ENCODE measurements at places on chromosomes 7 and 10.

DNA sequence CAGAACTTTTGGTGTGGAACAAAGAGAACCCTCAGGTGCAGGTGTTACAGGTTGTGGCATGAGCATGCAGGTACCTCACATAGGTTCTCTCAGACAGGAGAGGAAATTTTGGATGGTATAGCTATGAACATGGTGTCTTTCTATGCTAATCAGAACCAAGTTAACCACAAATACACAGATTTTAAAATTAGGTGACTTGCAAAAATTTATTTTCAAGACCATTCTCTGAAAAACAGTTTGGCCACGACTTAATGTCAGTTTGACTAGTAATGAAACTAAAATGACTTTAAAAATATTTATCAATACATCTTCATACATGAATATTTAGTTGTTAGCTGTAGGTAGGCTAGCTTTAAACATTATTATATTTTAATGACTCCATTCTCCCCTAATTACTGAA is 129.6 kb downstream of the SRI start:
- DNase-seq = no peak

DNA sequence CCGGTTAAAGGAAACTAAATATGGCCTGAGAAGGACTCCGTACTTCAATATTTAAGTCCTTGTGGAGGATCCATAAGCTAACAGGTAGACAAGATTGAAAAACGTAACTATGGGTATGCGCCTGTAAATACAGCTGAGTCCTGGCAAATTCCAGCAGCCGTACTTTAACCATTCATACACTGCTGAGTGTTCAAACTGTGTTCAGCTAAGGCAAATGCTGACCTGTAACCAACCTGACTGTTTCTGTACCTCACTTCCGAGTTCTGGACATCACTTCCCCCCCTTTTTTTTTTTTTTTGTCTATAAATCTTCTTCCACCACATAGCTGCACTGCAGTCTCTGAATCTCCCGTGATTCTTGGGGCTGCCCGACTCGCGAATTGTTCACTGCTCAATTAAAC is 69.1 kb downstream of the SRPK2 start:
- DNase-seq = no peak

DNA sequence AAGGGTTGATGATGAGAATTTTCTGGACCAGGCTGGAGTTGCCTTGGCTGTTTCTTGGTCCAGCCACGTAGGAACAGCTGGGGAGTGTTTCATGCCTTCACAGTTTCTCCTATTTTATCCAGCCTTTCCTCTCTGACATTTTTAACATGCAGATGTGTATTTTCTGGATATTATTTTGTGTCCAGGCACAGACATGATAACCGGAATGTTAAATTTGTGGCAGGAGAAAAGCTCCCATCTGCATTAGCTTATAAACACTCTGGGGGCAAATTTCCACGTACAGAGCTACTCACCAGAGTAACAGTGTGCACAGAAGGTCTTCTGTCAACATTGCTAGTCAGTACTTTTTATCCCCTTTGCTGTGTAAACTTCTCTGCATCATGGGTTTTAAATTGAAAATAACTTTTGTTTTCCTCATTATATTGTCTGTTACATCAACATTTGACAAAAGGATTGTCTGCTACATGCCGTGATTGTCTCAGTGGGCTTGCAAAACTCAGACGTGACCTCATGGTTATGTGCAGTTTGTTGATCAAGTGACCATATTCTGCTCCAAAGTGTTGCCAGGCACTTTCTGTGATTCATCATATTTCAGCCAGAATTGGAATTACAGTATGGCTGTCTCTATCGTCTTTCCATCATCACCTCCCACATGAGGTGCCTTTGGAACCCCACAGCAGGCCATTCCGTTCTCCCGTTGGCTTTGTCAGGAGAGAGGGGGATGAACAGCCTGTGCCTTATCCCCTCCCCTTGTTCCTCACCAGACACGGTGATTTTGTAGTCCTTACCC is 41.4 kb downstream of the INSYN2A start:
- no peak for DNase-seq

DNA sequence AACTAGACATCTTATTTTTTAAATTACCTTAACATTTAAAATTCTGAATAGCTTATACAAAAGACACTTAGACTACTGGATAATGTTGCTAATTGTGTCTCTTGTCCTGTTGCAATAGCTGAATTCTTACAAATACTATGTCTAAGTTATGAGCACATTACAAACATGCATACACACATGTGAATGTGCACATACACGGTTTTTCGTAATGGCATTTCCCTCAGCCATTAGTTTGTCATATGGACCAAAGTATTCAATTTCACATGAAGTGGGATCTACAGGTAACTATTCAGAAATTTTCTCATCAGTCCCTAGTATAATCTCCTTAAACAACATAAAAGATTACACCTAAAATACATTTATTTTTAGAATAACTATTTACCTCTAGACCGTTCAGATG is 178.6 kb upstream of the BET1 start:
- no peak for DNase-seq

DNA sequence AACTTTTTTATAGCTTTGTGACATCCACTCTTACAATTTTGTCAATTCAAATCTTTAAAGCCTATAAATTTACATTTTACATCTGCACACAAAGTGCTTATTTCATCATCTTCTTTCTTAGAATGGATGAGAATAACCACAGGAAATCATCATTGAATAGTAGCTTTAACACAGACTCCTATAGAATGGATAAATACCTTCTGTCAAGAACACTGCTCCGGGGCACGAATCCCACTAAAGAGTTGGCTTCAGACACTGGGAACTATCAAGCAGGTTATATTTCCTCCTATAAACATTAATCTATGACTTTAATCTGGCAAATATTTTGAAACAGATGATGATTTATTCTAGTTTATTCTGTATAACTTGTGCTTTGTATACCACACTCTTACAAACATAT is 269.7 kb upstream of the TPK1 start:
- DNase-seq = no peak

- no peak for DNase-seq
Measured at GRCh38 chr10:8752146-8752843, 697.8 kb downstream of the GATA3 start.

- DNase-seq = no peak
Measured at GRCh38 chr7:30093420-30093952, 41.3 kb upstream of the MTURN start.

- no peak for DNase-seq
Measured at GRCh38 chr10:71394926-71395562, 1.7 kb upstream of the CDH23 start.

DNA sequence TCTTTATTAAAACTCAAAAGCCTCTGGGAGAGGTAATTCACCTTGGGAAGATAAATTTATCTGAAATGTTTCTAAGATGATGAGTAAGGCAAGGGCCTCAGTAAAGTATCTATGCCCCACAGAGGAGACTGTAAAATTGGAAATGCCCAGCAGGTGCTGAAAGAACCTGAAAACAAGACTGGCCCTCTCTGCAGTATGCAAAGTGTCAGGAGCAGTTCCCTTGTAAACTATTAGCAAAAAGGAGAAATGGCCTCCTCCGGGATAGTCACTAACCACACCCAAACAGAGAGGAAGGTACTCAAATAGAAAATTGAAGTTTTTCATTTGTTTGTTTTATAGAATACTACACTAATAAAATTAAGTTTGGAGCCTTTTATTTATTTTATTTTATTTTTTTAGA is 81.2 kb downstream of the FZD1 start:
- no peak for DNase-seq

GRCh38 chr7:132112657-132113056 is 463.6 kb downstream of the PLXNA4 start:
- no peak for DNase-seq

DNA sequence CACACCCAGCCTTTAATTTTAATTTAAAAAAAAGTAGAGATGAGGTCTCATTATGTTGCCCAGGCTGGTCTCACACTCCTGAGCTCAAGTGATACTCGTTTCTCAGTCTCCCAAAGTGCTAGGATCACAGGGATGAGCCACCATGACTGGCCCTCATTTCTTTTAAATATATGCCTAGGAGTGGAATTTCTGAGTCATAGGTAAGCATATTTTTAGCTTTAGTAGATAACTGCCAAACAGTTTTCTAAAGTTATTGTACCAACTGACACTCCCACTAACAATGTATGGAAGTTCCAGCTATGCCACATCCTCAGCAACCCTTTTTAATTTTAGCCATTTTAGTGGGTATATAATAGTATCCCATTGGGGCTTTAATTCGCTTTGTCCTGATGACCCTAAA is 13.8 kb upstream of the PPIF start:
- peak; percentile 20 for DNase-seq

DNA sequence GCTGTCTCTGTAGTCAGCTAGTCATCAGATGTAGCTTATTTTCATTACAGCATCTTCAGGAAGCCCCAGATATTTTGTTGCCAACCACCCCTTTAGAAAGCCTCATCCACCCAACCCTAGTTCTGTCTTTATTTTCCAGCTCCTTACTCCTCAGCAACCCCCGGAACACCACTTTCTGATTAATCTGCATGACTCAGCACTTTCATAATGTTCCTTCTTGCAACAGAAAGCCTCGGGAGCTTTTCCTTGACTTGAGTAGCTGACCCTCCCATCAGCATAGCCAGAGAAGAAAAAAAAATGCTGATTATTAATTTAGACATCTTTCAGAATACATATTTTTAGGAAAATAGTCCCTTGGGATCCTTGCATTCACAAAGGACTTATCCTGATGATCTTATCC is 244.0 kb upstream of the CXCL12 start:
- DNase-seq = peak; percentile 82

- DNase-seq = no peak
Measured at GRCh38 chr7:38942431-38943051, 33.5 kb upstream of the VPS41 start.

DNA sequence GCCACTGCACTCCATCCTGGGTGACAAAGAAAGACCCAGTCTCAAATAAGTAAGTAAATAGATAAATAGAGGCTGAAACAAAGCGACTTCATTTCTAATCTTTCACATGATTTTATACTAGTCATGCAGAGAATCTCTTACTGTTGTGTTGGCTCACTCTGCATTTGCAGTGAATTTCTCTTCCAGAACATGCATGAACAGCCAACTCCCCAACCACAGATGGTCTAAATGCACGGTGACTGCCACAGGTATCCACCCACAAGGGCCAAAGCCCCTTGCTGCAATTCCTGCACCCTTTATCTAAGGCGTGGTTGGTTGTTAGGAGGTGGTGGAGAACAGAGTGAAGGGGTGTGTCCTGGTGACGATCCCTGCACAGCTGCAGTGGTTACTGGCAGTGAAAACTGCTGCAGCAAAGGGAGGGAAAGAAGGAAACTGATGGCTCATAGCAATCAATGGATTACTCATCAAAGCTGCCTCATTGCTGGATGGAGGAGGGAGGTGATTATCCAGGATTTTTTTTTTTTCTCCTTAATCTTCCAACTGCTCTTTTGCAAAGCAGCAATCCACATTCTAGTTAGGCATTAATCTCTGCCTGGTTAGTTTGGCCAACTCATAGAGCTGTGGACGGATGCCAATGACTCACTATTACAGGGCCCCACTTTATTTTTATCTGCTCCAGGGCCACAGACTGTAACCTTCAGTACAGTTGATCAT is 50.6 kb downstream of the PRTFDC1 start:
- DNase-seq = peak; percentile 93

DNA sequence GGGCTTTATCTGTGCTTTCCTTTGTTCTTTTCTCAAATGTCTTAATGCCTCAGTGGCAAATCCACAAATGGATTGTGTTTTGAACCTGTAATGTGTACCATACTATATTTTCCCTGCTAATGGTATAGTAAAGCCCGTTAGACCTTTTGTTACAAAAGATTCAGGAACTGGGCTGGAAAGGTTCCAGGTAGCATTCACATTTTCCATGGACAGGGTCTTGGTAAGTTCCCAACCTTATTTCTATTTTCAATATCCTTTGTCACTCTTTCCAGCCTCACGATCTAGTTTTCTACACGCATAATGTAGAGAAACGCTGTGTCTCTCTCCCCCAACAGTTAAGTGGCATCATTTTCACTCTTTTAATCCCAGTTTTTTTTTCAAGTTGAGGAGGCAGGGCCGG is 153.0 kb downstream of the PLCE1 start:
- no peak for DNase-seq

GRCh38 chr7:44515590-44516268 is 25.3 kb upstream of the NUDCD3 start:
- no peak for DNase-seq

- DNase-seq = no peak
Measured at GRCh38 chr7:31958226-31958625, 112.0 kb downstream of the PDE1C start.

- no peak for DNase-seq
Measured at GRCh38 chr7:133048589-133048988, 33.3 kb downstream of the CHCHD3 start.

- peak; percentile 17 for DNase-seq
Measured at GRCh38 chr10:59240582-59241183, 64.2 kb downstream of the PHYHIPL start.

- DNase-seq = no peak
Measured at GRCh38 chr7:179209-179681, 13.1 kb upstream of the FAM20C start.
